Activated T-helper 2 cell treated with anti-CD3 and anti-CD28 coated beads, Interferon-gamma antibody, Interleukin-2, Interleukin-4, amounts not matched to agents 10 μg/mL and 5 μg/mL and 100 μg/mL, durations not matched to agents 14 hours and 24 hours and 36 hours (primary cell): ENCODE measurements at places on chromosomes 6 and 20. TPM values are rescaled to one million over a fixed set of nuclear protein-coding genes. Genes with fewer than 3 reads are reported as not detected.

DNA sequence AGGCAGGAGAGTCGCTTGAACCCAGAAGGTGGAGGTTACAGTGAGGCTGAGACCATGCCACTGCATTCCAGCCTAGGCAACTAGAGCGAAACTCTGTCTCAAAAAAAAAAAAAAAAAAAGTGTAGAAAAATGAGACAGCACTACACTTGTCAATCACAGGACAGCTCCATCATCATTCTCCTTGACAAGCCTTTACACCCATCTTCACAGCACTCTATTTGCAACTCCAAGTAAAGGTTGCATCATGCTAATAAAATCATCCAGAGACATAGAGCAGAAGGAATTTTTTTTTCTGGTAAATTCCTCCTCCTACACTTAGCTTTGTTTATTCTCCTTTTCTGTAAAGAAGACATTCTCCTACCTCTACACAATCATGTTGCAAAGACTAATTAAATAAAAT lies 791.0 kb upstream of the HS3ST5 start:
- no peak for DNase-seq

DNA sequence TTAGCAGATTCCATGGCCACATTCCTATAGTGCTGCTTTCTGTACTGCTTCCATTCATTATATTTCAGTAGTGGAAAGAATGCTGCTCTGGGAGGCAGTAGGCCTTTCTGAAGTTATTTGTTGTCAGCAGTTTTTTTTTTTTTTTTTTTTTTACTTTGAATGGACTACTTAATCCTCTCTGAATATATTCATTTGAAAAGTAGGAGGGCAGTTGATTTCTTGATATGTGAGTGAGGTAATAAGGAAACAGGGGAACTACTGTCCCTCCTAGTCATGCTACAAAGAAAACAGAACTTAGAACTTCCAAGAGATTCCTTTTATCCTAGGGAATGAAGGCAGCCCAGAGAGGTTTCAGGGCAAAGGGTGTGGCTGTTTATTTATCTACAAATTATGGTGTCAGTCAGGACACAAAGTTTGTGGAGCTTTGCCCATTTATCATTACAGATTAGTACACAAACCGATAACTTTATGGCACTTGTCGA lies 155.9 kb downstream of the JARID2 start:
- DNase-seq: no peak

GRCh38 chr20:10454151-10454750 lies 19.1 kb downstream of the SLX4IP start:
- DNase-seq: no peak

DNA sequence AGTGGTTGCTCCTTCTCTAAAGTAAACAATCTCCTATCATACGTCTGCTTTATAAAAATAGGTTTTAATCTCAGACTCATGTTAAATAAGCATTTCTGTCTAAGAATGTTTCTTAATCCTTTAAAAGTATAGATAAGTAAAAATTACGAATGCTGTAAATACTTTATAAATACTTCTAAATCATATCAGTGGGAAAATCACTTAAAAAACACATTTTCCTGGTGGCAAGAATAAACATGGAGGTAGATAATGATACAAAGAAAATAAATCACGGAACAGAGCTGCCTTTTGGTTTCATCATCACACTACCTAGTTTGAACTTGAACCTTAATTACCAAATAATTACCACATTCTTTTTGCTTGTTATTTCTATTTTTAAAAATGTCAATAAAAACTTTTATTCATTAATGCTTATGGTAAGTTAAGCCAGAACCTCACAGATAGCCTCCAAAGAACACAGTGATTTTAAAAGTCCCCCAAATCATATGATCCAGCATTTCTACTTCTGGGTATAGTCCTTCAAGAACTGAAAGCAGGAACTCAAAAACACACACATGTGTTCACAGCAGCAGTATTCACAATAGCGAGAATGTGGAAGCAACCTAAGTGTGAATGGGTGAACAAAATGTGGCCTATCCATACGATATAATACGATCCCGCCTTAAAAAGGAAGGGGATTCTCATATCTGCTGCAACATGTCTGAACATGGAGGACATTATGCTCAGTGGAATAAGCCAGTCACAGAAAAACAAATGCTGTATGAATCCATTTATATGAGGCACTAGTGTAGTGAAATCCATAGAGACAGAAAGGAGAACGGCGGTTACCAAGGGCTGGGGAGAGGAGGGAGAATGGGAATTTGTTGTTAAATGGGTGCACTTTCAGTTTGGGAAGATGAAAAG lies 72.4 kb downstream of the SLC22A23 start:
- DNase-seq: no peak

DNA sequence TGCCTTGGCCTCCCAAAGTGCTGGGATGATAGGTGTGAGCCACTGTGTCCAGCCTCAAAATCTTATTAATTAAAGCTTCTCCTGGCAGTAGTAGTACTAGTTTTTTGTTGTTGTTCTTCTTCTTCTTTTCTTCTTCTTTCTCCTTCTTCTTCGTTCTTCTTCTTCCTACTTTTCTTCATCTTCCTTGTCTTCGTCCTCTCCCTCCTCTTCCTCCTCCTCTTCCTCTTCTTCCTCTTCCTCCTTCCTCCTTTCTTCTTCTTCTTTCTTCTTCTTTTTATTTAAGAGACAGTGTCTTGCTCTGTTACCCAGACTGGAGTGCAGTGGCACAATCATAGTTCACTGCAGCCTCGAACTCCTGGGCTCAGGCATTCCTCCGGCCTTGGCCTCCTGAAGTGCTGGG lies 17.2 kb upstream of the DEK start:
- DNase-seq: no peak

GRCh38 chr20:21609221-21609620 lies 95.4 kb upstream of the NKX2-2 start:
- no peak for DNase-seq

DNA sequence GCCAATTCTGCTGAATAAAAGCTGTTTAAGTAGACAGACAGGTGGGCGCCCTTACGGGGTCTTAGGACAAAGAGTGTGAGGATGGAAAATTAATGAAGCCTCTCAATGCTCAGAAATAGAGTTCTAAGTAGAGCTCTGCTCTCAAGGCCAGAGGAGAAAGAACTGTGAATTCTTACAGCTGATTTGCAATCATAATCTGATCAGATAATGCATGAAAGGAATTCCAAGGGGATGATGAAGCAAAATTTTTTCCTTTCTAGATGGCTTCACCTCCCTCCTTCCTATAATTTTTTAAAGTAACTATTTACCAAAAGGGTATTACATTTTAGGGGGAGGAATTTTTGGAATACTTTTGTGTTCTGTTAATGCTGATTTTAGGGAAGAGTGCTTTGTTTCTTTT lies 308.1 kb upstream of the HS3ST5 start:
- DNase-seq: no peak

DNA sequence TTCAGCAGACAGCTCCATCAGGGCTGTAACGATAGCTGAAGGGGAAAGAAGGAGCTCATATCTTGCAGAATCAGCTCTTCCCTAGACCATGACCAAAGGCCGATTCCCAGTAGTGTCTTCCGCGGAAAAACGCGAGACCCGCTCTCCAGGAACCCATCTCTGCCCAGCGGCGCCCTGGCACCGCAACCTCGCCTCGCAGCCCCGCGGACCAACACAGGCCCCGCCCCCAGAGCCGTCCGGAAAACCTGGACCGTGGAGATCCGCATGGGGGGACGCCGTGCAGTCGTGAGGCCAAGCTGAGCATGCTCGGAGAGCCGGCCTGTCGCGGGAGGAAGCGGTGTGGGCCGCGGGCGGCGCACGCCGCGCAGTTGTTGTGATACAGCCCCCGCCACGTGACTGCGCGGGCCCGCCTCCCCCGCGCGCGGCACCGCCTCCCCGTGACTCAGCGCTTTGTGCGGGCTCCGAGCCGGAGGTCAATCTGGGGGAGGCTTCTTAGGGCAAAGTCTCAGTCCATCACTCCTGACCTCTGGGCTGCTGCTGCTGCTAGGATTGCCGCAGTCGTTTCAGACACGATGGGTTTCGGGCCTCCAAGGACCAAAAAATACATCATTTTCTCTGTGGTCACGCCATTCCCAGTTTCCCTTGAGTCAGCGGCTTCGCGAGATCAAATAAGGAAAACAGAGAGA lies 3.1 kb upstream of the GCLC start:
- DNase-seq: peak; percentile 93

GRCh38 chr6:168647271-168647670 lies 206.3 kb downstream of the SMOC2 start:
- DNase-seq: no peak

GRCh38 chr6:54881067-54881730 lies 34.6 kb downstream of the FAM83B start:
- no peak for DNase-seq

DNA sequence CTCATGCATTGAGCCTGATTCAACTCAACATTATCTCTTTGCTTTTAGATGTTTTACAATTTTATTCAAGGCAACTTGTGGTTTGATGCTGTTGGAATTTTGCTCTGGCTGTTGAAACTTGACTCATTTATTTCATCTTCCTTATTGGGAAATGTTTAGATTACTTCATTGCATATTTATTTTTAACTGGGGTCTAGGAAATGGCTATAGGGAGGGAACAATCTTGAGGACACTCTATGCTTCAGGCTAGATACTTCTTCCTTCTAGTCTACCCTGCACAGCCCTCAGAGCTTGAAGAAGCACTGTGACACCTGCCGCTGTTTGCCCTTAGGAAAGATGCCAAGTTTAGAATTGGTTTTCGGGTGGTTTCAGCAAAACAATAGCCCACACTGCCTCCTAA lies 183.4 kb downstream of the ADGRG6 start:
- no peak for DNase-seq

DNA sequence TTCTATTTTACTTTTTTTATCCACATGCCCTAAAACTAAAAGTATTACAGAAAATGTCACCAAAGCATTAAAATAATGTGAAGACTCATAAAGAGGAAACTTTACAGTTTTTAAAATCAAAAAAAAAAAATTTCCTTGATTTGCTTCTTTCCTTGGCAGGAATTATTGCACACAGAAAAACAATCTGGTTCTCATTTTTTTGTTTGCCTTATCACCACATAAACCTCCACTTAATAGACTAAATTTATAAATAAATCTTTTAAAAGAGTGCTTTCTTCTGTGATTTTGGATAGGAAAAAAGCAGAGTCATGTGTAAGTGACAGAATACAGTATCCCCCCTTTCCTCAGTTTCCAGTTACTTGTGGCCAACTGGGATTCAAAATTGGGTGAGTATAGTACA lies 695.1 kb upstream of the CITED2 start:
- DNase-seq: no peak

- DNase-seq: no peak
These were observed 644 bp downstream of the MAD2L1BP start for GRCh38 chr6:43636308-43636659.

DNA sequence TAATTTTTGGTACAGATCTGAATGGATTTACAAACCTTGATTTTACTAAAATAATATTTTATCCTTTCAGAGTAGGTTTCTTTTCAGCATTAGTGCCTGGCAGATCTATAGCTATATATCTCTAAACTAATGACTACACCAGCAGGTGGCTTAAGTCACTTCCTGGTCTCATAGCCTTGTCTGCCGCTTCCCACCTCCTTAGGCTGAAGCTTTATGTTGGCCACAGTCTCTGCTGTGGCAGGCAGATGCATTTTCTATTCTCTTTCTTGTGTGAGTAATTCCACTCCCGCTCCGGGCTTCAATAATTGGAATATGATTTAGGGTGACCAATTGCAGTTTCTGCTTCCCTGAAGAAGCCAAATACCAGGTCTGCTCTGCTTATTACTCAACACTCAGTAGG lies 226.8 kb upstream of the HS3ST5 start:
- no peak for DNase-seq

GRCh38 chr20:62628691-62629090 lies 13.6 kb upstream of the SLCO4A1 start:
- DNase-seq: no peak

DNA sequence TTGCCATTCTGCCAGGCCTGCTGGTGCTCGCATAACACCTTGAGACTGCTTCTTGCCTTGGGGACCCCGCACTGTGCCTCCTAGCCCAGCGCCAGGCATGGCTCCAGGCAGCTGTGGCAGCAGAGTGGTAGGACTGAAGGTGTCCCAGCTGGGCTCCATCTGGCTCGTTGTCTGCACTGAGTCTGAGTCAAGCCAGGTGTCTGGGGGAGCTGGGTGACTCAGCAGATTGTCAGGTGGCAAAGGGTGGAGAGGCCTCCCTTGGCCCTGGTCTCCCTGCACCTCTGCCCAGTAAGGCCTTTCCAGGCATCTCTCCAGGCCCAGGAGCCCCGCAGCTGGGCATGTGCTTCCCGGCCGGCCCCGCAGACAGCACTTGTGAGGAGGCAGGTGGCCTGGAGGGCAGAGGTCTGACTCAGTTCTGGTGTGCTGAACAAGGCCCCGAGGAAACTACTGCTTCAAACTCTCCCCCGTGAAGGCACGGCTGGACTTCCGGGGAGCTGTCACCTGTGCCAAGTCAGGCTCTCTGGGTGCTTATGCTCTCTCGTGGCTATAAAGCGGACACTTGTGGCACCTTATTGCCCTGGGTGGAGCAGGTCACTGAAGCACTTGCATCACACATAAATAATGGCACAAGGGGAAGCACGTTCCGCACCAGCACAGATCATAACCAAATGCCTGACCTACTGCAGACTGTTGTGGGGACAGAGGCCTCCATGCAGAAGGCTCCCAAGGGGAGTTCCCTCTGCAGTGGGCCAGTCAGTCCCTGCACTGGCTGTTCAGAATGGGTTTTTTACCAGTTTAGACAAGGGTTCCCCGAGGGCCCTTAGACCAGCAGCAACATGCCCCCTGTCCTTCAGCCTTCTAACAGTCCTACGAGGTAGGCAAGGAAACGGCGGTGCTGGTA lies 27.5 kb downstream of the FOXC1 start:
- no peak for DNase-seq

DNA sequence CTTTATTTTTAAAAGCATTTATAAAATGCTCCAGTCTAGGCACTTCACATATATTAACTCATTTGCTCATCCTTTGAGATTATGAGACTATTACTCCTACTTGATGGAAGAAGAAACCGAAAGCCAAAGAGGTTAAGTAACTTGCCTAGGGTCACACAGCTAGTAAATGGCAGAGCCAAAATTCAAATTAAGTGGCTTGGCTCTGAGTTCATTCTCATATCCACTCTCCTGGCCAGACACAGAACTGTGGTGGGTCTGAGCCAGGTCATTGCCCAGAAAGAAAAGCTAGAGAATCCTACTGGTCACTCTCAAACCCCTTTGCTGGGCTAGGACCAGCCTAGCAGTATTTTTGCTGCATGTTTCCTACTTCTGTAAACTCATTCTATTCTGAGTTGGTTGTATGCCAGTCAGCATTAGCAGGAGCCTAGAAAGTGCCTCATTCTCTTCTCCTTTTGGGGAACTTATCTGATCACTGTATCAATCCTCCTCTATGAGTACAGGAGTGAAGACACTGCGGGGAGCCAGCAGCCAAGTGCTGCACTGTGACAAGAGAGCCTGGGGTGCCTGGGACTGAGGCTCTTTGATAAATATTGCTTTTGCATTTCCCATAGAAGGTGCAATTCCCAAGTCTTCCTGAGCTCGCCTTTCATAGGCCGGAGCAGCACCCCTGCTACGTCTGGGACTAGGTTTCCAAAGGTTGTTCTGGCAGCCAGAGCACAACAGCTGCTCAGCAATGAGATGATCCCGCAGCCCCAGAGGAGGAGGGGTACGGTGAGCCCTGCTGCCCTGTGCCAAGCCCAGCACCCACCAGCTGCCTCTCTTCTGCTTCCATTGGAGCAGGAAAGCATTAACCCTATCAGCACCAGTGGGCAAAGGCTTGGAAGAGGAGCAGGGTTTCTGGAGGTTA lies 728.3 kb downstream of the MAFB start:
- no peak for DNase-seq

ADGRF1 gene
- not detected in 2 replicates for total RNA-seq

KCNK16 gene
- total RNA-seq: not detected in 2 replicates

C20orf144 gene
- total RNA-seq: 0.27 and 0.28 TPM in 2 replicates

SYNDIG1 gene
- not detected in 2 replicates for total RNA-seq

CCM2L gene
- total RNA-seq: not detected in 2 replicates

PRICKLE4 gene
- not detected in 2 replicates for total RNA-seq

PLAGL2 gene
- total RNA-seq: 125 and 126 TPM in 2 replicates

OR2J1 gene
- not detected in 2 replicates for total RNA-seq

ISM1 gene
- total RNA-seq: 3.9 and 4.0 TPM in 2 replicates

ZSCAN26 gene
- total RNA-seq: 6.1 and 7.7 TPM in 2 replicates

MLN gene
- not detected in 2 replicates for total RNA-seq
